ENCODE measurements at places on chromosomes 12 and 14.

GRCh38 chr12:113724794-113725556 lies 241.2 kb downstream of the RBM19 start:
- no peak for DNase-seq

GRCh38 chr12:23083267-23083666 lies 458.3 kb downstream of the ETNK1 start:
- DNase-seq, result no peak

DNA sequence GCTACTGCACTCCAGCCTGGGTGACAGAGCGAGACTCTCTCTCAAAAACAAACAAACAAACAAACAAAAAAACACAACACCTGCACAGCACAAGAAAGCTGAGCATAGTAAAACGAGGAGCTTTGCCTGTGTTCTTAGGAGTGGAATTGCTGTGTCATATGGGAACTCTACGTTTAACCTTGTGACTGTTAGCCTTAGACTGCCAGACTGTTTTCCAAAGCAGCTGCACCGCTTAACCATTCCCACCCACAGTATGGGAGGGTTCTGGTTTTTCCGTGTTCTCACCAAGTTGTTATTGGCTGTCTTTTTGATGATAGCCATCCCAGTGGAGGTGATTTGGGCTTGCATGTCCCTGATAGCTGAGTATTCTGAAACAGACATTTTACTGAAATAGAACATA lies 9.2 kb downstream of the WNT5B start:
- DNase-seq, result no peak

- no peak for DNase-seq
These were observed 1.5 kb upstream of the TM7SF3 start for GRCh38 chr12:27015730-27016076.

DNA sequence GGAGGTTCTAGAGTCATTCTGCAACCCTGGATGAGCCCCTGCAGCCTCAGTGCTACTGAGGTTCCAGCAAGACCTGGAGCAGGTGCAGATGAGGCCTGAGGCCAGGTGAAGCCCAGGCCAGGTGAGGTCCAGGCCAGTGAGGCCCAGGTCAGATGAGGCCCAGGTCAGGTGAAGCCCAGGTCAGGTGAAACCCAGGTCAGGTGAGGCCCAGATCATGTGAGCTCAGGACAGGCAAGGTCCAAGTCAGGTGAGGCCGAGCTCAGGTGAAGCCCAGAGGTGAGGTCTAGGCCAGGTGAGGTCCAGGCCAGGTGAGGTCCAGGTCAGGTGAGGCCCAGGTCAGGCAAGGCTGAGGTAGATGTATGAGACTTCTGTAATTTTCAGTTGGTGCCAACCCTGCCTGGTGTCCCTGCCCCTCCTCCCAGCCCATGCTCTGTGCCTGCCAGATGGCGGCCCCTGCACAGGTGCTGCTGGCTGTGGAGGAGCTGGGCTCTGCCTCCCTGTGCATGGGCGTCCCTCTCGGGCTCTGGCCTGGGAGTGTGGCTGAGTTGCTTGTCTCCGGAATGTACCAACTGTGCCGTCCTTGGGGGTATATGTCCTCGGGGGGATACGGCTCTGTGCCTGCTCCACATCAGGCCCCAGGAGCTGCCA lies 388.5 kb downstream of the TMEM121 start:
- no peak for DNase-seq

DNA sequence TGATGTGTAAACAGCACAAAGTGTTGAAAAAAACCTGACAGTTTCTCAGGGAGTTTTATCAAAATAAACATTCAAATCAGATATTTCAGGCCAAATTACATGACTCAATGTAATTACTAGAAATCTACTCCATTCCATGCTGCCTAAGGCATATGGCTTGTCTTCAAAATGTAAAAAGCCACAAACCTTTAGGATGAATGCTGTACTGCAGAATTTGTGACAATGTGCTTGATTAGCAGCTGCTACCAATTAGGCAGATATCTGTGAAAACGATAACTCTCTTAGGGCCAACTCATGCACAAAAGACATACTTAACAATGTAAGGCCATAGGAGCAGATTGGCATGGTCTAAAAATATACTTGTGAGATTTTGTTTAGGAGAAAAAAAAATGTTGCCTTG lies 267.0 kb downstream of the DACT1 start:
- DNase-seq, result no peak

DNA sequence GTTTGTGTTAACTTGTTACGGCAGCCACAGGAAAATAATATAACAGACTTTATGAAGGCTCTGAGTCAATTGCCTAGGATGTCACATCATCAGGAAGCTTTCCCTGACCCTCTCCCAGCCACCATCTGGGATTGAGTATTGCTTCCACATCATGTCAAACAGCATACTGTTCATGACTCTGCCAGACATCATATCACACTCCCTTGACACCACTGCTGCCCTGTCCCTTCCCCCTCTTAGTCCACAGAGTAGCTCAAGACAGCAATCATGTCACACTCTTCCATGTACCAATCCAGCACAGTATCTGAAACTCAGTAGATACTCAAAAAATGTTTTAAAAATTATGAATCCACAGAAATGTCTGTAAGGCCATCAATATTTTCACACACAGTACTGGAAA lies 168.0 kb downstream of the PIK3C2G start:
- no peak for DNase-seq

- DNase-seq, result no peak
These were observed 42.6 kb downstream of the SOCS2 start for GRCh38 chr12:93614917-93615596.

GRCh38 chr14:57864659-57865058 lies 1.2 kb downstream of the SLC35F4 start:
- DNase-seq, result no peak

GRCh38 chr12:112513471-112513870 lies 94.7 kb downstream of the PTPN11 start:
- no peak for DNase-seq

DNA sequence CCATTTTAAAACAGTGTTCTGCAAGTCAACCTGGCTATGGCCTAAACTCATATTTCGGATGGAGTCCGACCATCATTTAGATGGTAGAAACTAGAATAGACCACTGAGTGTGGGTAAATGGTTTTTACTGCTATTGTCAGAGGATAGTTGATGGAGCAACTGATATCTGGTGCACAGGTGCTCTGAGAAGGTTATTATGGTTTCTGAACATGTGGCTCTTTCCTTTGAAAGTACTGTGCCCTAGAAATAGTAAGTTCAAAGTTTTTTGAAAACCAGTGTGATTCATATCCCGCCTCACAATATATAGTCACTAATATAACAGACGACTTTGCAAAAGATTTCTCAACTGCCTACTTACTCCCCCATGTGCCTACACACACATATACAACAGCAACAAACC lies 64.4 kb upstream of the BTG1 start:
- DNase-seq, result no peak

GRCh38 chr12:114506651-114507050 lies 100.7 kb upstream of the TBX5 start:
- no peak for DNase-seq

DNA sequence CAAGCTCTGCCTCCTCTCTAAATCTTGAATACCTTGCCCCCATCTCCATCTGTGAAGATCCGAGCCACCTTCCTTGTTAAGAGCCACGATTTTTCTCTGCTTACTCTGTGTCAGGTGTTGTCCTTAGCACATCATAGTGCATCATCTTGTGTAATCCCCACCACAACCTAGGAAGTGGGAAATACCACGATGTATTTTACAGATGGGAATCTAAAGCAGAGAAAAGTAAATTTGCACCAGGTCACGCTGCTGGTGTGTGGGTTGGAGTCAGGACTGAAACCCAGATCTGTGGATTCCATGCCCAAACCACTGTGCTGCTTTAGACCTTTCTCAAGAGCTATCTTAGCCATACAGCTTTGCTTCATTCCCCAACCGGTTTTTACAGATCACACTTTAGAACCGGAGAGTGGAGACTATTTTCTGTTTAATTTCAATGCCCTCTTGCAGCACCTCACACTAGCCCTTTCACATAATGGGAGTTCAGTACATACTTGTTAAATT lies 94.6 kb downstream of the PPM1A start:
- no peak for DNase-seq

DNA sequence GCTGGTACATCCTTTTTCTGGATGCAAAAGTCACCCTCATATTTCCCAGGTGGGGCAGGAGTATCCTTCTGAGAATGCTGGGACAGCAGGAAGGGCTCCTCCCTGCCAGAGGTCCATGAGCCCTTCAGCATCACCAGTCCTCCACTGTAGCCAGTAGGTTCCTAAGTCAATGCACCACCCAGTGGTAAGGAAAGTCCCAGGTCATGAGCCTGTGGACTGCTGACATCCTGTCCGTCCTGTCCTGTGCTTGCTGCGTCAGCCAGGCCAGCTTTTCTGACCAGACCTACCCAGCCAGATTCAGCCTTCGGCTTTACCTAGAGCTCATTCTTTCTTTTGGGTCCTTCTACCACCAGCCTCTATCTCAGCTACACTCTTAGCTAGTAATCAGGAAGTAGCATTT lies 23.0 kb upstream of the ACTN1 start:
- no peak for DNase-seq

GRCh38 chr12:125533434-125534029 lies 468.3 kb downstream of the AACS start:
- DNase-seq, result peak; percentile 12

DNA sequence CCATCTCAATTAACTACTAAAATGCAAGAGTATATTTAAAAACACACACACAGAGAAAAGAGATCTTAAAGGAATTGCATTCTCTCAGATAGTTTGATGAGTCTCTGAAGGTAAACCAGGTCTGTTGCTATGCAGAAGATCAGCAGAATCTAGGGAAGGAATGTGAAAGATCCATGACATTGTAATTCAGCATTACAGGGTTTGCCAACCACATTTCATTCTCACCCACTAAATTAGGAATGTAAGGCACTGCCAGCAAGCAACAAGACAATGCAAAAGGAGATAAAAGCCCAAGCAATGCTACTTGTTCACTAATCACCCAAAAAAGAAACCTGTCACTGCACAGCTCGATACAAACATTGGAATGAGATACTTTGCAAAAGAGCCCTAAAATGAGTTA lies 106.3 kb downstream of the LRIG3 start:
- DNase-seq, result no peak

Data from hypothalamus (tissue), 51 donors.